DMS53 (cell line): ENCODE measurements at places on chromosomes 3 and 15.
A peak's percentile ranks its signal among the peaks of the same experiment; 100 is the strongest.

GRCh38 chr3:191176038-191176785, 22.8 kb upstream of the OSTN start:
- DNase-seq = no peak

DNA sequence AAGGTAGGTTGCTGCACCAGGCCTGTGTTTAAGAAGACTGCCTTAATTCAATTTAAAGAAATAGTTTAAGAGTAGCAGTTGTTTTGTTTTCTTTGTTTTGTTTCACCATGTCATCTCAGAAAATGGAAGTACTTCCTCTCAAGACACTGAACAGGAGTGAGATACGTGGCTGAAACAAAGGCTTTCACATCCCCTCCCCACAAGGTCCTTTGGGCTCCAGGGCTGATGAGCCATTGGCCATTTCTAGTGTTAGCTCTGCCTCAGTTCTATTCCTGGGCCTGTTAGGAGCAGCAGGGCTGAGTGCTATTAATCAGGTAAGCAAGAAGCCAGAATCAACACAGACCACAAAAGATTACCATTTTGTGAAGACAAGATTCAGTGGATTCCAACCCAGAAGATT, 132.8 kb downstream of the KCNAB1 start:
- no peak for DNase-seq

GRCh38 chr3:135268941-135269532, 474.0 kb downstream of the EPHB1 start:
- DNase-seq = no peak

DNA sequence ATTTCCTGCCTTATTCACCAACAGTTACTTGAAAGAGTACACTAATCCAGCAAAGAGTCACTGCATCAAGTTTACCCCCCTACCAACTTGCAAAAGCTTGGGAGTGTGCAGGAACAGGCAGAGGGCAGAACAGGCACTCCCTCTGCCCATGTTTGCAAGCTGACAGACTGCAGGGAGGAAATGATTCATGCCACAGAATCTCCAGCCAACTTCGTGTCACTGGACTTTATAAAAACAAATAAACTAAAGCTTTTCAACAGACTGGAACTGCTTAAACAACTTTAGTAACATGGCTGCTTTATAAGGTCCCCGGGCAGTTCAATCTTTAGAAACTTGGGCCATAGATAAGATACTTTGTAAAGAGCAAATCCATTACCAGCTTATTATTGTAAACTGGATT, 129.5 kb downstream of the THRB start:
- peak; percentile 69 for DNase-seq

GRCh38 chr3:69091389-69092029, 6.8 kb downstream of the ARL6IP5 start:
- no peak for DNase-seq

DNA sequence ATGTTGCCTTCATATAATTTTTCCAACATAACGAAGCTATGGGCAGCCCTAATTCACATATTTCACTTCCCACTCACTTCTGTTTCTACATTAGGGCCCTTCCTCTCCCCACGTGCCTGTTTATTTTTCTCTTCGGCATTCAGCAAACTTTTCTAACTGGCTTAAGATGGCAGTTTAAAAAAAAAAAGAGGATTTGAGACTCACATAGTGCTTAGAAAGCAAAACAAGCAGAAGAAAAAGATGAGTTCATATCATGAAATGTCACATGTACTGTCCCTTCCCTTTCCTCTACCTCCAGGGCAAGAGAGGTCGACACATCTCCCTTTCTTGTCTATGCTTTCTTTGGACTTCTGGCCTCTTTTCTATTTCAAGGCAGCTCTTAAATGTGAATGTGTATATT, 30.6 kb downstream of the SLC49A4 start:
- no peak for DNase-seq

GRCh38 chr15:100834731-100835130, 44.9 kb upstream of the ALDH1A3 start:
- DNase-seq = no peak

- no peak for DNase-seq
Measured at GRCh38 chr3:24678421-24678865, 183.8 kb upstream of the THRB start.

DNA sequence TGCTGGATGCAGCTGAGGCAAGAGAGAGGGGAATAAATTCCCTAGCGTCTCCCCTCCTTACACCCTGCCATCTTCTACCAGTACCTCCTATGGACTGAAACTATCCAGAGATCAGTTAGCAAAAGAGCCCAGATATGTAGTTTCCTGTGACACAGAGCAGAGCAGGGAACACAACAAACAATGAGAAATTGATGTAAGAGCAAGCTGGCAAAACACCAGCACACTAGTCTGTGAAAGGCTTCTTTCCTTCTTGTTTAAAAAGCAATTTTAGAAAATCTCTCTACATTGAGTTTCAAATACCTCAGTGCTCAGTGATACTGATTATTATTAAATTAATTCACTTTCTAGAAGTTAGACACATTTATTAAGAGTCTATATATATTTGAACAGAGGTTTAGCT, 215.6 kb upstream of the AZI2 start:
- DNase-seq = no peak

DNA sequence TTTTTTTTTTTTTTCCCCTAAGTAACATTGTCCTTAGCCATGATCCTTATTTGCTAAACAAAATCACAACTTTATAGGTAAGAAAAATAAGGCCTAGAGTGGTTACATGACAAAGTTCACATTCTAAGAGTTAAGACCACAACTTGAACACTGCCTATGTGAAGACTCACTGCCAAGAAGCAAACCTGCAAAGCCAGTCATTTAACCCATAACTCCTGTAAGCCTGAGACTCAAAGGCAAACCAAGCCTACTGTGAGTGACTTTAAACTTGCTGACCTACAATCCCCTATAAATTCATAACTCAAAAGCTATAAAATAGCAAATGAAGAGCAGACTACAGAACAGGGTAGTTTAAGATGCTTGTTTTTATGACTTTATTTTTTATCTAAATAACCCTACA, 12.9 kb upstream of the ANKRD28 start:
- no peak for DNase-seq

GRCh38 chr3:129418041-129418973, 10.1 kb downstream of the EFCAB12 start:
- DNase-seq = no peak

- no peak for DNase-seq
Measured at GRCh38 chr15:90915808-90916440, 12.8 kb downstream of the MAN2A2 start.

- DNase-seq = peak; percentile 64
Measured at GRCh38 chr15:89088605-89089315, 504 bp downstream of the ABHD2 start.

DNA sequence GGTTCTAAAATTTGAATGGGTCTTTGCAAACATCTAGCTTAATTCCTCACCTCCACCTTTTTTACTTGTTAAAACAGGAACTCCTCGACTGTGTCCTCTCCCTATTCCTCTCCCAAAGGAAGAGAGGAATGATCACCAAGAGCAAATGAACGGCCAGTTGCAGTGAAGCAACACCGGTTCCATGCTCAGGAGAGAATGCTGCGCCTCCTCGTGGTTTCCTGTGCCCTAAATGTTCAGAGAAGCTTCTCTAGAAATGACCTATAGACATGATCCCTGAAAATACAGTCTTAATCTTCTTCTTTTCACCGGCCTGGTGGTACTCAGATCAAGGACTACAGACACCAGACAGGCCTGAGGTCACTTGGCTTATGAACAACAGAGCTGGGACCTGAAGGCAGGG, 65.1 kb upstream of the GUCA1C start:
- no peak for DNase-seq

GRCh38 chr3:41158947-41159346, 40.4 kb upstream of the CTNNB1 start:
- peak; percentile 51 for DNase-seq

GRCh38 chr3:194565597-194566190, 67.5 kb downstream of the TMEM44 start:
- DNase-seq = no peak

- peak; percentile 26 for DNase-seq
Measured at GRCh38 chr15:61017627-61018026, 211.5 kb downstream of the RORA start.

- DNase-seq = no peak
Measured at GRCh38 chr3:58520403-58521335, 16.3 kb downstream of the ACOX2 start.

DNA sequence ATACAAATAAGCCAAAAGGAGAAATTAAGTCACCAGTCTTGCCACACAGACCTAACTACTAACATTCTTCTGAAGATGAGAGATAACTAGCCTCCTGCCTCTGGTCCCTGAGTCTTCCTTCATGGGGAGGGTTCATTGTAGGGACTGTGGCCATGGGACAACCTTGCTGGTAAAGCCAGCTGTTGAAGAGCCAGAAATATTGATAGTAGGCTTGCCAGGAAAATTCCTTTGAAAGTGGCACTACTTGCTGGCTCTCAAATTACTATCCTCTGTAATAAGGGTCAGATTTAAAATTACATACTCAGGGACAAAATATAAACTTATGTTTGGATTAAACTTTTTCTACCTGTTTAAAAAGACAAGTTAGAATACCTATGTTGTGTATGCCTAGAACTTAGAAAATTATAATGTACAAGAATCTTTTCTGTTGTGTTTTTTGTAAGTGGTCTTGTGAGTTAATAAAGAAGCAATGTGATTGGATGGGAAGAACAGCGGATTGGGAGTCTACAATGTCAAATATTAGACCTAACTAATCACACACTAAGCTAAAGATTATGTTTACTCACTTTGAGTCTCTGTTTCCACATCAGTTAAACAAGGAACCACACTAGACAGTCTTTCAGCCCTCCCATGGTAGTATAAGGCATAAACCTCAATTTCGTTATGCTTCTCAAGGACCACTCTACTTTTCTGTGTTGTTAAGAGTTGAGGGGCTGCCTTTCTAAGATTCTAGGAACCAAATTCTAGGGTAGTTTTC, 60.0 kb upstream of the TRIM71 start:
- DNase-seq = no peak

DNA sequence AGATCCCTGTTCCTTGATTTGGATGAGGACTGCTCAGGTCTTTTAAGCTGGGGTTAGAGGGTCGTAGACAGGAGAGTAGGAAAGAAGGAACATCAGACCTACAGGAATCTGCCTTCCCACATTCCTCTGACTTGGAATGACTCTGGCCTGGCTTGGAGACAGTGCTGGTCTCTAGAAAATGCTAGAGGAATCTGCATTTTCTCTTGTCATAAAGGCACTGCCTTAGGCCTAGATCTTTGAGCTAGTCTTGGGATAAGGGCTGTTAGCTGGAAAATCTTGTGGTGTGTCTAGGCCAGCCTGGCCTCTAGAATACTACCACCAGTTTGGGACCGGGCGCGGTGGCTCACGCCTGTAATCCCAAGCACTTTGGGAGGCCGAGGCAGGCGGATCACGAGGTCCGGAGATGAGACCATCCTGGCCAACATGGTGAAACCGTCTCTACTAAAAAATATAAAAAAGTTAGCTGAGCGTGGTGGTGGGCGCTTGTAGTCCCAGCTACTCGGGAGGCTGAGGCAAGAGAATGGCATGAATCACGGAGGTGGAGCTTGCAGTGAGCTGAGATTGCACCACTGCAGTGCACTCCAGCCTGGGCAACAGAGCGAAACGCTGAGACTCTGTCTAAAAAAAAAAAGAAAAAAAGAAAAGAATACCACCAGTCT, 17.3 kb upstream of the BSN start:
- no peak for DNase-seq

- no peak for DNase-seq
Measured at GRCh38 chr15:50302581-50302980, 37.1 kb upstream of the HDC start.

DNA sequence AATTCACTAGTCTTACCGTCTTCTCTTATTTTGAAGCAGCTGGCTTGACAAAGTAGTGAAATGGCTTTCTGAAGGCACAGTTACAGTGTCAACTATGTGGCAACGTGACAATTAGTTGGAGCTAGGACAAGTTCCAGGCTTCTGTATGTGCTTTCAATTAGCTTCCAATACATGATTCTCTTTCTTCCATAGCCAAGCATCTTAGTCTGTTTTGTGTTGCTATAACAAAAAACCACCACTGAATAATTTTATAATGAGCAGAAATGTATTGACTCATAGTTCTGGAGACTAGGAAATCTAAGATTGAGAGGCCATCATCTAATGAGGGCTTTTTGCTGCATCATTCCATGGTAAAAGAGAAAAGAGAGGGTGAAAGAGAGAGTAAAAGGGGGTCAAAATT, 365.1 kb upstream of the PLSCR5 start:
- DNase-seq = no peak

DNA sequence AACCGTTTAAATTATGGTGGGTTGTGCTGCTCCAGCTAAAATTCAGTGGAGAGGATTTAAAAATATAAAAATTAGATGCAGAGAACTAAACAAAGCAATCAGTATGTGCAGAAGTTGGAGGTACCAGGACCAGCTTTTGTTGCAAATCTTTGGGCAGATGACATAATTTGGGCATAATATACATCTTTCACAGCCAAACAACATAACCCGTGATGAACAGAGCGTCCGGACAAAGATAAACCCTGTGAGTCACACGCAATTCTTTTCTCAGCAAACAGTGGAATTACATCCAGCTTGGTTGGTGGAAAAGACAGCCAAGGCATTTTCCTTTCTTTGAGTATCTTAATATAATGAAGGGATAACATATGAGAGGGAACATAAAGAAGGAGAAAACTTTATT, 419.4 kb upstream of the ADAMTS9 start:
- DNase-seq = no peak

GRCh38 chr3:178137831-178138230, 398.4 kb upstream of the KCNMB2 start:
- DNase-seq = no peak

- DNase-seq = no peak
Measured at GRCh38 chr3:81416812-81417211, 344.6 kb downstream of the GBE1 start.

GRCh38 chr3:54356261-54357045, 234.1 kb downstream of the CACNA2D3 start:
- no peak for DNase-seq

- DNase-seq = no peak
Measured at GRCh38 chr15:39367596-39367995, 213.3 kb upstream of the THBS1 start.

DNA sequence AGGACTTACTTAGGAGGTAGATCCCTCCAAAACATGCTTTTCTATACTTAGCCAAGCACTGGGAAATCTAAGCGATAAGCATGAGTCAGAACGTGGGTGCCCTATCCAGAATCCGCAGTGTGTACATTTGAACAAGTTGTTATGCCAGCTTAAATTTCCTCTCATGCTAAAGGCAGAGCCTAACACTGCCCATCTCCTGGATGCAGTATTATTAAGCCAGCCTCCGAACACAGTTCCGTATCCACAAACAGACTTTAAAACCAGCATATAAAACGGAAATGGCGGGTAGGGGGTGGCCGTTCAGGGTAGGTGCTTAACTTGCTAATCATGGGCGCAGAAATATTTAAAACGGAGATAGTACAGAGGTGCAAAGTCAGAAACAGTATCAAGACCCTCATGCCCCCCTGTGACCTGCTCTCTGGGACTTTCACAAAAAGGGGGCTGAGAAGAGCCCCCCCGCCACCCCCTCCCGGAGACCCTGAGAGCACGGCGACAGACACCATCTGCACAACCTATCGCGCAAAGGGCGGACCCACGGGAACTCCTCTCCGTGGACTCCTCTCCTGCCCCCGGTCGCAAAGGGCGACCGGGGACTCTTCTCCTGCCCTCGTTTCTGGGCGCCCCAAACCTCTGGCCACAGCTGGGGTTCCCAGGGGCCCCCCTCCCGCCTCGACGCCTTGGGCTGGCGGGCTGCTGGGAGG, 889 bp upstream of the LRRIQ4 start:
- peak; percentile 74 for DNase-seq

GRCh38 chr15:38761681-38762080, 197.1 kb upstream of the RASGRP1 start:
- DNase-seq = no peak
